ENCODE measurements at places on chromosomes 16 and 17.

DNA sequence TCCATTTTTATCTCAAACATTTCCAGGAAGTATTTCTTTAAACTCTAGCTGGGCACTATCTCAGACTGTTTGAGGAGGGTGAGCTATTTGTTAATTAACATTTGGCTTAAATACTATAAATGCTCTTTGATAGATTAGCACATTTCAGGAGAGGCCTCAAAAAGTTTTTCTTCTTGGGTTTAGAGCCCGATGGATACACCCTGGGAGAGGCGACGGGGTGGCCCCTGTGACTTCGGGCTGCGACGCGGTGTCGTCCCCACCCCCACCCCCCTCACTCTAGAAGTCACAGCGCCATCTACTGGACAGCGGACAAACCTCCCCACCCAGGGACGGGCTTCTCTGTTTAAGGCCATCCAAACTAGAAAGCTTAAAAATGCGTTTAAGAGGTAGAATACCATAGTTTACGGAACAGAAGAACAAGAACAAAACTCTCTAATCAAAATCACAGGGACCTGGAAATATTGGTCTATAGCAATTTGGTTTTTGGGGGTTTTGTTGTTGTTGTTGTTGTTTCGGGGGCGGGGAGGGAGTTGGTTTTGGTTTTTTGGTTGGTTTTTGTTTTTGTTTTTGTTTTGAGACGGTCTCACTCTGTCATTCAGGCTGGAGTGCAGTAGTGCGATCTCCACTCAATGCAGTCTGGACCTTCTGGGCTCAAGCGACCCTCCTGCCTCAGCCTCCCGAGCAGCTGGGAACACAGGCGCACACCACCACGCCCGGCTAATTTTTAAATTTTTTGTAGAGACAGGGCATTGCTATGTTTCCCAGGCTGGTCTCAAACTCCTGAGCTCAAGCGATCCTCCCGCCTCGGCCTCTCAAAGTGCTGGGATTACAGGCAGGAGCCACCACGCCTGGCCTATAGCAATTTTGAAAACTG, 254.4 kb downstream of the C16orf95 start:
- no peak for DNase-seq

DNA sequence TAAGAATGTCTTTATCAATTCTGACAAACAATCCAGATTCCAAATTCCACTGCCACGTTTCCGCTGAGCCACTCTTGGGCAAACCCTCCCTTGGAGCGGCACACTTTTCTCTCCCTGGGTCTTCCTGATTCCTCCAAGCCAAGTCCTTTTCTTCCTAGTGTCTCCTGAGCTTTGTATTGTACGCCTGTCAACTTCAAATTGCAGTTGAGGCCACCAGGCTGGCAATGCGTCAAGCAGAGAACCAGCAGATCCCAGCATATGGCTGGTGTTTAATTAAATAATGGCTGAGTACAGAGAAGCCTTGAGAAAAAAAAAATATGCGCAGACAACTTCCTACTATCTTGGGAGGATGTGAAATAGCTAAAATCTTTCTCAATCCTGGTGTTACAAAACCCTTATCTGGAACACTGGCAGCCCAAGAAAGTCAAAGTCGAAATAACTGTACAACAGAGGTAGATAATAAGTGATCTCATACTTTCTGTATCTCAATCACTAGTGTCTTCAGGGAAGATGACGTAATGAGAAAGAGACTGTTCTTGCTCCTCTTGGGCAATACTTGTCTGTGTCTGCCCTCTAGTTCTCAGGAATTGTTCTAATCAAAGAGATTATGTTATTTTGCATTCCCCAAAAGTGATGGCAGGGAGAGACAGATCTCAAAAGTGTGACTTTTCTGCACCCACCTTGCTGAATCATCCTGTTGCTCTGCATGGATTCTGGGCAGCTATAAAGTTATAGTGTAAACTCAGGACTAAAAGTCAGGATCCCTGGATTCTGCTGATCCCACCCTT, 15.0 kb downstream of the SMIM36 start:
- no peak for DNase-seq

GRCh38 chr16:1920727-1921171, 2.5 kb upstream of the HS3ST6 start:
- no peak for DNase-seq

DNA sequence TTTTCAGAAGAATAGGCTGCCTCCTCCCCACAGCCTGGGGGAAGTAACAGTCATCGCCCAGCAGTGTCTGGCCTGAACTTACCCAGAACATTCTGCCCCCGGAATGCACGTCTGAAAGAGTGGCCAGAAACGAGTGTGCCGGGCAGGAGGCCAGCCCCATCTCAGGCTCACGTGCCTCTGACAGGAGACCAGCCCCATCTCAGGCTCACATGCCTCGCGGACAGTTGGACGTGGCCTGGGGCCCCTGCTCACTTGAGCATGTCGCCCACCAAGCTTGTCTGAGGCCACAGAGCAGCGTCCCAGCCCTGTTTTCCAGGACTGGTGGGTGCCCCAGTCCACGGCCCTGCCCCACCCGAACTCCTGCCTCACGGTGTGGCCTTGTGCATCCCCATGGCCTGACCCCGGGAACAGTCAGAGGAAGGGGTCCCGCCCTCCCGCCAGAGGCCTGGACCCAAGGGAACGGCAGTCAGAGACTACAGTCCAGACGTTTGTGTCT, 16.3 kb upstream of the CDH15 start:
- no peak for DNase-seq

GRCh38 chr16:81401035-81401950, 43.3 kb upstream of the CMIP start:
- DNase-seq = no peak

- no peak for DNase-seq
Measured at GRCh38 chr17:3565143-3565542, 7.5 kb upstream of the TRPV3 start.

GRCh38 chr16:84643180-84643583, 5.1 kb upstream of the KLHL36 start:
- DNase-seq = no peak

Data from activated CD4-positive, alpha-beta T cell treated with anti-CD3 and anti-CD28 coated beads for 4 hours (primary cell).